ENCODE measurements at places on chromosomes 16 and 17.

GRCh38 chr17:77282524-77283515, 142.1 kb downstream of the SEC14L1 start:
- no peak for DNase-seq

DNA sequence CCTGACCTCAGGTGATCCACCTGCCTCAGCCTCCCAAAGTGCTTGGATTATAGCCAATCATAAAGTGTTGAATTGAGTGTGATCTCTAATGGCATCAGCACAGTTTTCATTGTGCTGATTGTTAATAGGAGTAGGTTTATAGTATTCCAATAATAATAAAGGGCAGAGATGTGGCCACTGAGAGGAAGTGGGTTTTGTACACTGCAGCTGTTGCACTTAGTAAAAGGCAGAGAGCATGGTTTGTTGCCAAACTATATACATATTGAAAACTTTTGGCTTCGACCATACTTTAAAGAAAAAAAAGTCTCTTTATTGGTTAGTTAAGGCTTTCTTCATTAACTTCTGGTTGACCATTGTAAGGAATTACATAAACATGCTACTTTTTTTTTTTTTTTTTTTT, 185.9 kb downstream of the CDK5R1 start:
- DNase-seq, result no peak

DNA sequence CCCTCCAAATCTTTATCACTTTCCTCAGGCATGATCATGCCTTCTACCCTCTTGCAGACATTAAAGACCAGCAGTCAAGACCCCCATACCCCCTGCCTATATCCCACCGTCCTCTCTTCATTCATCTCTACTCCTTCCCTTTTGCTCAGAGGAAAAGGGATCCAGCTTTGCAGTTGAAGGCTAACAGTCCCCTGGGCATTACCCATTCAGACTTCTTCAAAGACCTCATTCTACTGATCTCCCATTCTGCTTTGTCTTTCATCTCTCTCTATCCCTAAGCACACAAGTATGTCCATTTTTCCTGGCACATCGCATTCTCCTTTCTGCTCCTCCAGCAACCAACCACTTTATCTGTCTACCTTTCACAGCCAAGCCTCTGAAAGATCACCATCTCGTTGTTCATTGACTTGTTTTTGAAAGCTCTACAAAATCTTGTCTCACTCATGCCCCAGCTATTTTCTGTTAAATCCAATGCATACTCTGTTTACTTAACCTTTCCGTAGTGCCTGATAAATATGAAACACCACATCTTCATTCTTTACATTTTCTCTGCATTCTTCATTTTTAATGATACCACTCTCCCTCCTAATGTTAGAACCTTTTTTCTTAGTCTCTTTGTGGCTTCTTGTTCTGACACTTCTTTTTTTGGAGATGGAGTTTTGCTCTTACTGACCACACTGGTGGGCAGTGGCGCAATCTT, 14.1 kb upstream of the LCMT1 start:
- no peak for DNase-seq

GRCh38 chr17:33292201-33292980, 704 bp downstream of the ASIC2 start:
- no peak for DNase-seq

DNA sequence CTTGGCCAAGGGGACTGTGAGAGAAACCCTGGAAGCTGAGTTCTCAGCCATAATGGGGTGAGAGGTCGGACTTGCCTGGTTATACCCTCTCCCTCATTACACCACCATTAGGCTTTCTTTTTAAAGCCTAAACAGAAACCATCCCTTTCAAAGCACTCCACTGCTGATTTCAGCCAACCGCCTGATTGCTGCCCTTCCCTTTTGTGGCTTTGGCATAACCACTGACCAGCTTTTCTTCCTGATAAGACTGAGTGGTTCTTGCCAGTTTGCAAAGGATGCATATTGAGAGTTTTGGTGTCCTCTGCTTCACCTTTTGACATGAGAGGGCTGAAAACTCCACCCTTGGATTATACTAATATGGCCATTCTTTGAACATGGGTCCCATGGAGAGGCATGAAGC, 308.2 kb upstream of the GOT2 start:
- DNase-seq, result no peak

- no peak for DNase-seq
Measured at GRCh38 chr17:10633738-10634379, 23.2 kb downstream of the MYH3 start.

GRCh38 chr17:44241106-44241624, 21.7 kb upstream of the UBTF start:
- no peak for DNase-seq

DNA sequence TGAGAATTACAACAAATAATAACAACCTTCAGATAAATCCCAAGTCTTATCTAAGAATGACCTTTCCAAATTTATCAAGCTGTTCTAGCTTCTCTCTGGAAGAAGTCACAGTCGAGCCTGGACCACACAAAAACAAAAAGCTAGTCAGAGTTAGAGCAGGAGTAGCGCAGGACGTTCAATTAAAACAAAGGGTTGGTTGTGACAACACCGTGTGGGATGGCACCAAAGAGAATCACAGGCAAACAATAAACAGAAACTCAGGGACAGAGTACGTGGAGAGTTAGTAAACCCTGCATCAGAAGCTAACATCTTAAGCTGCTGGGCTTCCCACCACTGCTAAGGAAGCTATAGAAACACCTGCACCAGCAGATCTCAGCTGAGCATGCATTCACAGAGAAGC, 23.8 kb downstream of the ARHGAP17 start:
- no peak for DNase-seq

GRCh38 chr17:12730931-12731521, 58.3 kb upstream of the ARHGAP44 start:
- DNase-seq, result no peak

DNA sequence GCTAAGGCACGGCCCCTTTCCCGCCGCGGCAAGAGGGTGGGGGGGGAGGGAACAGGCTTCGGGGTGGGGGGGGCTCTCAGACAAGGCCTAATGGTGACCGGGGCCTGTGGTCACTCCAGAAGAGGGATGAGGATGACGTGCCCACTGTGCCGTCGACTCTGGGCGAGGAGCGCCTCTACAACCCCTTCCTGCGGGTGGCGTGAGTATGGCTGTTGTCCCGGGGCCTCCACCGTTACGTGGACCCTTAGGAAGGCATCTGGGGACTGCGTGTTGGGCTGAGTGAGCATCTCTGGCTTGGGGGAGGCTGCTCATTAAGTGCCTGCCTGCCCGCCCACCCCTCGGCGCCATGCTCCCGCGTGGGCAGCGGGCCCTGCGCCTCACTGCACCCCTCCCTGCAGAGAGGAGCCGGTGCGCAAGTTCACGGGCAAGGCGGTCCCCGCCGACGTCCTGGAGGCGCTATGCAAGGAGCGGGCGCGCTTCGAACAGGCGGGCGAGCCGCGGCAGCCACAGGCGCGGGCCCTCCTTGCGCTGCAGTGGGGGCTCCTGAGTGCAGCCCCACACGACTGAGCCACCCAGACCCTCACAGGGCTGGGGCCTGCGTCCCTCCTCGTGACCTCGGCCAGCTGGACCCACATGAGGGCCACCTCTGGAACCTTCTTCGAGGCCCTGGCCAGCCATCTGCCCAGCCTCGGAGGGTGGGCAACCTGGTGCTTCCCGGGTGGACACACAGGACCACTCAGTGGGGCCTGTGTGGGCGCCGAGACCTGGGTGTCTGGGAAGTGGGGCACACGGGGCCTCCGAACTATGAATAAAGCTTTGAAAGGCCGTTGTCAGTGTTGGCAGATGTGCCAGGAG, 2.2 kb downstream of the HAGHL start:
- DNase-seq, result no peak

GRCh38 chr17:39679521-39680192, 8.2 kb downstream of the PGAP3 start:
- DNase-seq, result no peak
